ENCODE measurements at places on chromosomes 12 and 14. TPM values are rescaled to one million over a fixed set of nuclear protein-coding genes. Genes with fewer than 3 reads are reported as not detected.

Gene KRT85
- polyA plus RNA-seq = not detected

DNA sequence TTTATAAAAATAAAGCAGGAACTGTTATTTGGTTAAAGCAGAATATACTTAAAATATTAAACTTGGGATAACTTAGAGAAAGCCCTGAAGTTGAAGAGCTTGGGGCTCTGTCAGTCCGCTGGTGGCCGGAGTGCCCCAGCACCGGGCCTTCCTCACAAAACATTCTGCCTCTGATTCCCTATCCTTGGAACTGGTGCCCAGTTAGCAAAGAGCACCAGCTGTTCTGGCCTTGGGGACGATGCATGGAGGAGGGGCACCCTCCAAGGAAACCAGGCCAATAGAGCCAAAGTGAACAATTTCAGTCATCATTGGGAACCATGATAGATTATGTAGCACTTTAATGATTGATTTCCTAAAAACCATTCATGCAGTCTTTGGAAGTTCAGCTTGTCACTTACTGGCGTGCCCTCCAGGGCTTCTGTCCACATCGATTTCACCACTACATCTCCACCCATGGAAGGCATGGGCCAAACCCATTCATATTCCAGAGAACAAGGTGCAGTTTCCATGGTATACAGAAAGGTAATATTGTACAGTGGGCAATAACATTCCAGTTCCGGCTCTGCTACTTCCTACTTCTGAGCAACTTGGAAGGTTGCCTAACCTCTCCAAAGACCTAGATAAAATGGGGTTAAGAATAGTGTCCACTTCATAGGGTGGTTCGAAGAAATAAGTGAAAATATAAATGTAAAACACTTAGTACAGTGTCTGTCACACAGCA is 145.9 kb downstream of the ETV6 start:
- DNase-seq = no peak

DNA sequence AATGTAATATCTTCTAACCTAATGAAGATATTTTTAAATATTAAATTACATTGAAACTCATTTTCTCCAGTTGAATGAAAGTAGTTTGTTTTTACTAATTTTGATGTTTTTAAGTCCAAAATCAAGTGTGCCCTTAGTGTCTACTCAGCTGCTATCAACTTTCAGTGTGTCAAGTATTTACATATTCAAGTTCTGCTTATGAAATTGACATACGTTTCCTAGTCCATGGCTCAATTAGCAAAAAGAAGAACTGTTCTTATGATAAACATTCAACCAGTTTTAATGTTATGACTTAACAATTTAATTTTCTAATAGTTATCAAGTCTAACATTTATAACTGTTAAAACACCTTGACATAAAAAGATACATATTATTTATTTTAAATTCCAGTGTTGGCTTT is 137.1 kb downstream of the DUSP6 start:
- DNase-seq = no peak

GRCh38 chr12:59077575-59078426 is 157.5 kb upstream of the LRIG3 start:
- DNase-seq = no peak

GRCh38 chr14:67557118-67557517 is 24.0 kb downstream of the PLEKHH1 start:
- no peak for DNase-seq

Measured in BJ (cell line).